ENCODE measurements at places on chromosomes 6 and 20. TPM values are rescaled to one million over a fixed set of nuclear protein-coding genes. Genes with fewer than 3 reads are reported as not detected.

DNA sequence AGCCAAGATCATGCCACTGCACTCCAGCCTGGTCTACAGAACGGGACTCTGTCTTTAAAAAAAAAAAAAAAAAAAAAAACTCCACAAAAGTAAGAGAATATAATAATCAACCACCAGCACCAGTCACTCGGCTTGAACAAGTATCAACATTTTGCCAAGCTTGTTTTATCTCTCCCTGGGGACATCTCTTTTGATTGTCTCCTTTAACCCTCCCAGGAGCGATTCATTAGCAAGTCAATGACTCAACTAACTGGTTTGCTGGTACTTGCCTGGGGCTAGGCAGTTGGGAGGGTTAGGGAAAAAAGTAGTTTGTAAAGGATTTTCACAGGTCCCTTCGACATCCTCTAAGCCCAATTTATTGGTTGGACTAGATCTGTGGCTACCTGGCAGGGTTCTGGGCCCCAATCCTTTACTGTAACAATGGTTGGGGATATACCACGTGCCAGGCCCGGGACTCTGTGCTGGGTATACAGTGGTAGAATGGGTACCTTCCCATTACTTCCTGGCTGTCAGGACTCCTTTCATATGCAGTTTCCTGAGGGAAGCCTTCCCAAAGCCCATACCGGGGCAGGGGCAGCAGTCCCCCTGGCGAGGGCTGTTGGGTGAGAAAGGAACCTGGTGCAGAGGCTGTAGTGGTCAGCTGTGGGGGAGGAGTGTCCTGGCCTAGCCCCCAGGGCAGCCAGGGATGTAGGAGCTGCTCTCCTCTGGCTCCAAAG lies 12.2 kb downstream of the TGIF2 start:
- H3K27ac ChIP-seq, result no peak overlapping the region
- no peaks in the 10 kb centered on the region for H3K27me3 ChIP-seq
- DNase-seq, result no peak
- H3K4me3 ChIP-seq, result no peak overlapping the region

DNA sequence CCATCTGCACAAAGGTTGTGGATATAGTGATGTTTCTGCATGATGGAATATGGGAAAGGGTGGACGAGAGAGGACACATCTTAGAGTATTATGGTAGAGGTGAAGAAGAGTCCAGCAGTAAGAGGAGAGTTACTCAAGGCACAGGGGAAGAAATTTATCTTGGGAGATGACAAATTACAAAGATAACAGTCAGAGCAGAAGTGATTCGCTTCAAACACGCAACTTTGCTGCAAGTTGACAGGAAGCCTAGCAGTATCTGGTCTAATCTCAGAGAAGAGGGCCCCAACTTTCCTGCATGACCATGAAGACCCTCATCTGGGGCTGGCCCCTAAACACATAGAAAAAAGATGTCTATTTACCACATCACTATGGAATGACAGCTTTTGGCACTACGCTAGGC lies 1.2 kb upstream of the CALHM6 start:
- no peak overlapping the region for H3K27ac ChIP-seq
- no peaks in the 10 kb centered on the region for H3K36me3 ChIP-seq
- H3K27me3 ChIP-seq, result no peaks in the 10 kb centered on the region
- no peak for DNase-seq

GRCh38 chr6:107009499-107009898 lies 18.5 kb upstream of the MTRES1 start:
- no peak overlapping the region for H3K27ac ChIP-seq
- H3K27me3 ChIP-seq, result no peaks in the 10 kb centered on the region
- H3K4me3 ChIP-seq, result no peak overlapping the region
- no peak for DNase-seq
- H3K4me1 ChIP-seq, result no peaks in the 10 kb centered on the region
- no peaks in the 10 kb centered on the region for H3K36me3 ChIP-seq

- H3K27ac ChIP-seq, result no peak overlapping the region
- no peaks in the 10 kb centered on the region for H3K36me3 ChIP-seq
- H3K4me3 ChIP-seq, result no peak overlapping the region
These were observed 11.8 kb downstream of the FRMD1 start for GRCh38 chr6:168067081-168067759.

Gene PRKN
- 19.1 TPM for total RNA-seq

GRCh38 chr6:7172649-7173048 lies 64.9 kb downstream of the RREB1 start:
- no peak overlapping the region for H3K4me3 ChIP-seq
- peaks cover 89% of the 10 kb centered on the region for H3K4me1 ChIP-seq
- H3K27me3 ChIP-seq, result no peaks in the 10 kb centered on the region
- no peak overlapping the region for H3K27ac ChIP-seq
- no peaks in the 10 kb centered on the region for H3K36me3 ChIP-seq

DNA sequence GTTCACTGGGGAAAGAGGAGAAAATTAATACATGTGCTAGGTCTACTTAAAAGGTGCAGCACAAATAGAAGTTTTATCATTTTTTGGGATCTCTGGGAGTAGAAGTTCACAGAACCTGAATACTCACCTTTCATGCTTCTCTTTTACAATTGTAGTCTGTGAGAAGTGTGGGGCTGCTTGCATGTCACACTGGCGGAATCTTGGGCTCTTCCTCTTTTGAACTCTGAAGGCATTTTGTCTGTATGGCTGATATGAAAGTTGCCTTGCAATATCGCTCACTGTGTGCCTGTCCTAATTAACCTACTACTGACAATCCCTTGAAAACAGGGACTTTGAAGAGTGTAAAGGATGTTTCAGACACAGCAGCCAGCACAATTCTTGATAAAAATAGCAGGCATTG lies 65.9 kb upstream of the CLDN20 start:
- H3K4me1 ChIP-seq, result no peaks in the 10 kb centered on the region
- DNase-seq, result no peak
- H3K36me3 ChIP-seq, result no peaks in the 10 kb centered on the region
- H3K27me3 ChIP-seq, result no peaks in the 10 kb centered on the region
- no peak overlapping the region for H3K4me3 ChIP-seq

- no peaks in the 10 kb centered on the region for H3K4me1 ChIP-seq
- H3K27ac ChIP-seq, result no peak overlapping the region
- H3K36me3 ChIP-seq, result no peaks in the 10 kb centered on the region
- peaks cover 7% of the 10 kb centered on the region for H3K27me3 ChIP-seq
- no peak for DNase-seq
These were observed 15.3 kb downstream of the ANKRD60 start for GRCh38 chr20:58213121-58213520.

Gene ASIP
- 12.4 TPM for total RNA-seq

DNA sequence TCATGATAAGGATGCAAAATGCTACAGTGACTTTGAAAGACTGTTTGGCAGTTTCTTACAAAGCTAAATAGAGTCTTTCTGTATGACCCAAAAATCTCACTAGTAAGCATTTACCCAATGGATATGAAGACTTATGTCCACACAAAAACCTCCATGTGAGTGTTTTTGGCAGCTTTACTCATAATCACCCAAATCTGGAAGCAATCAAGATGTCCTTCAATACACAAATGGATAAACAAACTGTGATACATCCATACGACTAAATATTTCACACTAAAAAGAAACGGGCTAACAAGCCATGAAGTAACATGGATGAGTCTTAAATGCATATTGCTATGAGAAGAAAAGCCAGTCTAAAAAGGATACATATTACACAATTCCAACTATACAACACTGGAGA lies 117.2 kb downstream of the PDE10A start:
- H3K4me1 ChIP-seq, result peaks cover 7% of the 10 kb centered on the region
- no peak for DNase-seq

Gene PAQR8
- total RNA-seq, result 3.6 TPM

Gene TTK
- total RNA-seq, result 0.17 TPM

- H3K27ac ChIP-seq, result no peak overlapping the region
- no peaks in the 10 kb centered on the region for H3K4me1 ChIP-seq
- no peaks in the 10 kb centered on the region for H3K27me3 ChIP-seq
These were observed 9.7 kb downstream of the NOTCH4 start for GRCh38 chr6:32214126-32214525.

Gene IL17A
- total RNA-seq, result not detected

GRCh38 chr6:5541751-5542432 lies 280.6 kb downstream of the FARS2 start:
- no peaks in the 10 kb centered on the region for H3K4me1 ChIP-seq
- H3K36me3 ChIP-seq, result no peaks in the 10 kb centered on the region
- no peak overlapping the region for H3K4me3 ChIP-seq
- H3K27me3 ChIP-seq, result no peaks in the 10 kb centered on the region
- H3K27ac ChIP-seq, result no peak overlapping the region
- DNase-seq, result no peak

GRCh38 chr6:147548921-147549475 lies 40.5 kb downstream of the SAMD5 start:
- H3K27me3 ChIP-seq, result no peaks in the 10 kb centered on the region
- H3K4me1 ChIP-seq, result no peaks in the 10 kb centered on the region
- no peaks in the 10 kb centered on the region for H3K36me3 ChIP-seq
- H3K27ac ChIP-seq, result no peak overlapping the region
- no peak for DNase-seq
- no peak overlapping the region for H3K4me3 ChIP-seq

Gene WASF1
- 4.2 TPM for total RNA-seq

Gene PRL
- not detected for total RNA-seq

Data from heart left ventricle (tissue), 16 donors.